ENCODE measurements at places on chromosomes 1 and 21.

- no peak for DNase-seq
These were observed 2.6 kb downstream of the RCC1 start for GRCh38 chr1:28508435-28508754.

GRCh38 chr1:109252893-109253802, 3.8 kb downstream of the CELSR2 start:
- DNase-seq = no peak

GRCh38 chr1:68459796-68460195, 10.0 kb upstream of the RPE65 start:
- DNase-seq = no peak

GRCh38 chr1:196259316-196259715, 348.9 kb downstream of the KCNT2 start:
- DNase-seq = no peak

DNA sequence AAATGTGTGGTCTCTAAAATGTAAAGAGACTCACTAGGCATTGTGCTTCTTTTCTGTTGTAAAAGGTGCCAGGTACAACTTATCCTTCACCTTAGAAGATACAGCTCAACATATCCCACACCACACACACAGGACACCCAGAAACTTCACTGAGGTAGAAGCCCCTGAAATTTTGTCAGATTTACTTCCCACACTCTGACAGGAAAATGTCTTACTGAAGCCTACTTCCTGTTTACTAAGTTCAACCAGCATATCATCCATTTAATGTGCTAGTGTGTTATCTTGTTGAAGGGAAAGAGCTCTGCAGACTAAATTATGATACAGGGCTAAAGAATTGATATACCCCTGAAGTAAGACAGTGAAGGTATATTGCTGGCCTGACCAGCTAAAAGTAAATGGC, 39.9 kb upstream of the INSL5 start:
- DNase-seq = no peak

- no peak for DNase-seq
These were observed 2.5 kb upstream of the TNFRSF18 start for GRCh38 chr1:1208713-1209433.

All from SHP77 treated with DMSO at 0.1 percent for 48 hours (cell line).